Stimulated activated CD4-positive, alpha-beta T cell treated with anti-CD3 and anti-CD28 coated beads, Interleukin-12 subunit alpha, Interleukin-12 subunit beta, amount 100 ng/mL, for 4 hours (primary cell): ENCODE measurements at places on chromosomes 12 and 14.
A peak's percentile ranks its signal among the peaks of the same experiment; 100 is the strongest.

GRCh38 chr12:55925870-55926737 is 1.6 kb downstream of the PYM1 start:
- DNase-seq = no peak

DNA sequence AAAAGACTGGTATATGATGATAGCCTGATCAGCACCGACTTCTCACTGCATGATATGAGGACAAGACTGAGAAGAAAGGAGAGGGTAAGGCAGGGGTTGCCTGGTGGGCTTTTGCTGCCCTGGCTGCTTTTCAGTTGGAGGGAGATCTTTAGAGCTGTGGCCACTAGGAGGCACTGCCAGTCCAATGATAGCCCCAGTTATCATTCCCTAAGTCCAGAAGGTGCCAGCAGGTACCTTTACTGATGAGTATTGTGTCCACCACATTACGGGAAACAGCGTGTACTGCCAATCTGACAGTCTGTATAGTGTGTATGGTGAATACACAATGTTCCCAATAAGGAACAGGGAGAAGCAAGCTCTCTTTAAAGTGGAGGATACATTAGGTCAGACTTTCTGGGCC is 55.8 kb upstream of the CCDC175 start:
- DNase-seq = no peak

- no peak for DNase-seq
These were observed 11.0 kb upstream of the GSG1 start for GRCh38 chr12:13114251-13115052.

- DNase-seq = no peak
These were observed 392.2 kb downstream of the SEC23A start for GRCh38 chr14:38710881-38711280.

GRCh38 chr14:49427117-49427516 is 159.1 kb downstream of the RPS29 start:
- DNase-seq = no peak

- DNase-seq = no peak
These were observed 473.5 kb upstream of the MGAT4C start for GRCh38 chr12:86729739-86730138.

DNA sequence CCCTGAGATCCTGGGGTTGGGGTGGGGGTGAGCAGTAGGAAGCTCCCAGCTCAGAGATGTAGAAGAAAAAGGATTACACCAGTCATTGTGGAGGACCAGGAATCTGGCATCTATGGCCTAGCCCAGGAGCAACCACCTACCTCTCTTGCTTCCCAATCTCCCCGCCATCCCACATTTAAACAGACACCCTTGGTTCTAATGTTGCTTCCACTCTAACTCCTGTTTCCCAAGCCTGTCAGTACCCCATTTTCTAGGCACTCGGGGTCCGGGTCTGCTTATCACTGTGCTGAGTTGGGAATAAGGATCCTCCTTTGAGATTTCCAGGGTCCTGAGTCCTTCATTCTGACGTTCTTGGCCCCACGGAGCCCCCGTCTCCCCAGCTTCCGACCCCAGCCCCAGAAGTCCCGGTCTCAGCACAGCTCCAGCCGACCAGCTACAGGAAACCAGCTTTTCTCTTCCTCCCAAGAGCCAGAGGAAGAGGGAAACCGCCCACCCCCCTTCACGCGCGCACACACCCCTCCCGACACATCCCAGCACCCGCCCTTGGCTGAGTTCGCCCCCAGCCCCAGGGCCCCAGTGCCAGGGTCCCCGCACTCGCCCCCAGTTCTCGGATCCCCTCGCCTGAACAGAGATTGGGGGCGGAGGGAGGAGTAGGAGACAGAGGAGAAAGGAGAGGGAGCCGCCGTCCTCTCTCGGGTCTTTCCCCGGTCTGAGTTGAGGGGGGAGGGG is 1.2 kb downstream of the ITGA5 start:
- DNase-seq = peak; percentile 22

- no peak for DNase-seq
These were observed 10.2 kb upstream of the GPX2 start for GRCh38 chr14:64952598-64953309.

DNA sequence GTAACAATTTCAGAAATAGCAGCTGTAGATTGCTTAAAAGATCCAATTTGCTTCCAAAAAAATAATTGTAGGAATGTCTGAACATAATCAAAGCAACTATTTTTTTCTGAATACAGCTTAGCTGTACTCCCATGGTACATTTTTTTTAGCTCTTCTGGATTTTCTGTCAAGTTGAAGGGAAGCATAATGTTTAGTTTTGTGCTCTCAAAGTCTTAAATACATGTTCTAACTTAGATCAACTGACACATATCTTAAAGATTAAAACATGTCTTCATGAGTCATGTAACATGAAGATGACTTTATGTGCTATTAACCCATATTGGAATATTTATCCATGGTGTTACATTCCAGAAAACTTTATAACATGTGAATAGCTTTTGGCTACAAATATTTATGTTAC is 255.7 kb downstream of the BTG1 start:
- no peak for DNase-seq

DNA sequence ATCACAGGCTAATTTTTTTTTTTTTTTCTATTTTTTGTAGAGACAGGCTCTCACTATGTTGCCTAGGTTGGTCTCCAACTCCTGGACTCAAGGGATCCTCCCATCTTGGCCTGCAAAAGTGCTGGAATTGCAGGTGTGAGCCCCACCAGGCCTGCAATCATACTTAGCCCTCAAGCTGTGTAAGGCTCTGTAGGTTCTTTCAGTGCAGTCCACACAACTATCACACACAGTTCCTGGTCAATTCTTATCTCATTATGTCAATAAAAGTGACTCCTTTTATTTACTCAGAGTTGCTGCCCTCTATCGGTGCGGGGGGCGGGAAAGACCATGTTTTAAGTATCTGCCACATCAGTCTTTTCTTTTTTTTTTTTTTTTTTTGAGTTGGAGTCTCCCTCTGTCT is 29.0 kb downstream of the SLC2A3 start:
- DNase-seq = peak; percentile 13

DNA sequence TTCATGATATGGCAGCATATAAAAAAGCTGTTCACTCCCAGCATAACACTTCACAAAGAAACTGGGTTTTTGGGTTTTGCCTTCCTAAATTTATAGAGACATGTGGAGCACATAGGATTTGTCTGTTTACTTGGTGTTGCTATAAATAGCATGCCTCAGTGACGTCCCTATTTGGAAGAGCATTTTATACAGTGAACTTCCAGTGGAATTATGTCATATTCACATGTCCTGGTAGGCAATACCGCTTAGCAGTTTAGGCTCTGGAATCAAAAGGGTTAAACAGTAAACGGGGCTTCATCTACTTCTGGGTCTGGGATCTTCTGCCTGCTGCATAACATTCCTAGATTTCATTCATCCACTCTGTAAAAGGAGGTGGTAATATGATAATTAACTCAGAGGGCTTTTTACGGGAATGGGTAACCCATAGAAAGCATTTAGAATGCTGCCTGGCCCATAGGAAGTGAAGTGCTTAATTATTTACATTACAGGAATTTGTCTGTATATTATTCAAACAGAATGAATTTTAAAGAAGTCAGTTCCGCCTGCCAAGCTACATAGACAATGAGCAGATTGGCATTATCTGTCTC is 396.1 kb downstream of the TMTC2 start:
- no peak for DNase-seq

DNA sequence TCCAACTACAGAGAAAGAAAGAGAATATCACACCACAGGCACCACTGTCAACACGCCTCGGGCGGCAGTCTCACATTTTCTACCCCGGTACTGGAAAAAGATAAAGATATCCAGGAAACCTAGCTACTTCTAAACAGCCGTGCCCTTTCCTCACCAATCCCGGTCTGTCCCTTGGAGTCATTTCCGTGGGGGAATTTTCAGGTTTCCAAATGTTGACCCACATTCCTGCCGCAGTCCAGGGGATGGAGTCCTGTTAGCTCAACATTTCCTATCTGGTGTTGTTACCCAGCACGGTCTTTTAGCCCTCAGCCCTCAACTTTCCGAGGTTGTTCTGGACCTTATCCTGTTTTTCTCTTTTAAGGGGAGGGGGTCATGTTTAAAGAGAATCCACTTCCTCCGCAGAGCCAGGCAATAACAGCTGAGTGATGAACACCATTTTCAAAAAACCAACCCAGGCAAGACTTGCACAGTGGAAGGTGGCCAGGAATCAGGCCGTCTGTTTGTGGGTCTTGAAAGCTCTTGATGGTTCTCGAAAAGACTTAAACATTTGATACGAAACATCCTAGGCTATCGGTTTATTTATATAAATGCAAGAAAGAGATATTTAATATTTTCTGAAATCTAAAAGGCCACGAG is 4.6 kb downstream of the SSH1 start:
- no peak for DNase-seq

GRCh38 chr12:65899241-65899640 is 75.0 kb downstream of the HMGA2 start:
- DNase-seq = no peak

- DNase-seq = no peak
These were observed 11.1 kb upstream of the CLMN start for GRCh38 chr14:95330591-95331370.

DNA sequence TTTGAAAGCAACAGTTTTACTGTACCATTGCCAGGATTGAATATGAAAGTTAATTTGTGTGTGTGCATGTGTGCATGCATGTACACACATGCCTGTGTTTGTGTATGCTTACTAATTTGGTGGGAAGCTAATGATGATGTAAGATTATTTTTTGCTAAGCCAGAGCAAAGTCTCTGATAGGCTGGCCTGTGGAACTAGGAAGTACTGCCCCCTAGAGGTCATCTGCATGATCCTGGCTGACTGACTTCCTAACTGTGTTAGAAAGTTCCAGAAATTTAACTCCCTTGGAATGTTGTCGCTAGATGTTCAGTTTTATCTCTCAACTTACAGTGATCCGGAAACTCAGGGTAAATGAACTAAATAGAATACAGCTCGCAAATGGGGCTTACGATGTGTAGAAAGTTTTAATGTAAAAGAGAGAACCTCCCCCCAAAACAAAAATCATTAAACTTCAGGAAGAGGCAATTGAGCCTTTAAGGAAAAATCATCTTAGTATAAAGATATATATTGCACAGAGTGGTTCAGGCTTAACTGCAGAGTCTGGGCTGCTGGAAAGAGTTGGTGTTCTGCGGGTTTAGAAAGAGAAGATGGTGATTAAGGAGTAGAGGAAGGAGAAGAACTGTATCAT is 34.3 kb upstream of the SLC38A1 start:
- peak; percentile 17 for DNase-seq

- no peak for DNase-seq
These were observed 45.1 kb downstream of the AKAP6 start for GRCh38 chr14:32374155-32374554.

- DNase-seq = peak; percentile 30
These were observed 673 bp upstream of the TTC9 start for GRCh38 chr14:70640938-70641547.

- DNase-seq = no peak
These were observed 13.2 kb downstream of the HEBP1 start for GRCh38 chr12:12986775-12987331.

GRCh38 chr12:98821232-98821631 is 176.1 kb downstream of the APAF1 start:
- no peak for DNase-seq

GRCh38 chr12:43148691-43149090 is 403.3 kb downstream of the ADAMTS20 start:
- no peak for DNase-seq

- no peak for DNase-seq
These were observed 6.8 kb upstream of the ASIC1 start for GRCh38 chr12:50050410-50051098.

GRCh38 chr14:91349481-91350074 is 68.0 kb downstream of the CCDC88C start:
- DNase-seq = peak; percentile 54

GRCh38 chr12:130792821-130793553 is 46.1 kb downstream of the STX2 start:
- DNase-seq = no peak

- DNase-seq = no peak
These were observed 222.2 kb downstream of the ERC1 start for GRCh38 chr12:1213205-1213604.

DNA sequence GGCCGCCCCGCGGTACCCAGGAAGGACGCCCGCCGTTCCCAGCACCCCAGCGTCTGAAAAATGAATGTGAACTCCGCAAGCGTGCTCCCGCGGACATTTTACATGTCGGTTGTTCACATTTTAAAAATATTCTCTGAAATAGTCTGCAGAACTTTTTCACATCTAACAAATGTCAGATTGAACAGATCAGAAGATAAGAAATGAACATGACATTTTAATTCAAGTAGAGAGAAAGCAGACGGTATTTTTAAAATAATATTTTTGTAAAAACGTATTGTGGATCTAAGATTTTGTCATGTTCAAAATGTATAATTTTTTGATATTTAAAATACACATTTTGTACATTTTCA is 101.8 kb upstream of the DIO3 start:
- no peak for DNase-seq

DNA sequence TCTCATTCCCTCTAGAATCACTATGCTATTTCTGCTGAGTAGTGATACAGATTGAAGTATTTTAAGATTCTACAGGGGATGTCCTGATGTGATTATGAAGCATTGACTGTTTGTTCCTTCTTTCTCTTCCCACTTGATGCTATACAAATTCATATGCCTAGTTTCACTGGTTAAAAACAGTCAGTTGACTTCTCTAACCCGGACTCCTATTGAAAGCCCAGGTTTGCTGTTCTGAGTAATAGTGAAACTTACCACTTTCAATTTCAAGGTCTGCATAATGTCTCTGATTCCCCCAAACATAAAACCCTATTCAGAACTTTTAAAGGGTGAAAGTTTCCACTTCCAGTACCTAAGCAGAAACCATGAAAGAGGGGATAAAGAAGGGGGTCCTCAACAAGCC is 117.7 kb upstream of the RPL10L start:
- no peak for DNase-seq
